ENCODE measurements at places on chromosomes 4 and X. TPM values are rescaled to one million over a fixed set of nuclear protein-coding genes. Genes with fewer than 3 reads are reported as not detected.

- DNase-seq, result no peak
Observed at GRCh38 chrX:155857561-155857960, 23.6 kb upstream of the VAMP7 start.

DNA sequence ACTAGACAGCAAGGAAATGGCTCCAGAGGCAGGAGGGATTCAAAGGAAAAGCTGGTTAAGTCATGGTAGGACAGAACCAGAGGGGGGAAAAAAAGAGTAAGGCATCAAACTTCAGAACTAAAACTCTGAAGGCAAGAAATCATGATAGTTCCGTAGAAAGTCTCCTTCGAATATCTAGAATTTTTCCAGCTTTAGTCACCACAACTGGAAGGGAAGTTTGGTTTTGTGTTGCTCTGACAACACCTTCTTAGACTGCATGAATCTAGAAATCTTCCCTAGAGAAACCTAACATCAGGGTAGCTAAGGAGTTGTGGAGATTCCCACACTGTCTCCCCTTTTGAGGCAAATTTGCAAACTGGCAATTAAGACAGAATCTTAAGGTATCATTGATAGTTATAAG, 33.7 kb downstream of the AMMECR1 start:
- DNase-seq, result no peak

GRCh38 chr4:37381040-37381668, 136.6 kb downstream of the NWD2 start:
- no peak for DNase-seq

- DNase-seq, result no peak
Observed at GRCh38 chr4:165129924-165130323, 17.3 kb upstream of the TMEM192 start.

DNA sequence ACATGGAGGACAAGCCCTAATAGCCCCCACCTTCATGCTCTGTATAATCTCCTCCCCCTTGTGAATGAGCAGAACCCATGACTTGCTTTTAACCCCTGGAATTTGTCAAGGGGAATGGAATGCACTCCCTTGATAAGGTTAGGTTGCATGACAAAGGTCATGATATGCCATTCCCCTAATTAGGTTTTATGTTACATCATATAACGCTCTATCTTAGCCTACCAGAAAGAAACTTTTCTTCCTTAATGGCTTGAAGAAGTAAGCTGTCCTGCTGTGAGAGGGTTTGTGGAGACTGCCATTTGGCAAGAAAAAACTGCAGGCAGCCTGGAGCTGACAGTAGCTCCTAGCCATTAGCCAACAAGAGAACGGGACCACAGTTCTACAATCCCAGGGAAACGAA, 399.8 kb upstream of the MAD2L1 start:
- no peak for DNase-seq

GRCh38 chr4:73872316-73873108, 3.3 kb downstream of the CXCL1 start:
- no peak for DNase-seq

GRCh38 chrX:110733166-110733565, 62.5 kb downstream of the CHRDL1 start:
- DNase-seq, result no peak

PIGA gene
- total RNA-seq, result 3.7 TPM
